ENCODE measurements at places on chromosomes 5 and 9. TPM values are rescaled to one million over a fixed set of nuclear protein-coding genes. Genes with fewer than 3 reads are reported as not detected.

Gene GARIN3
- total RNA-seq = not detected

Gene APBA1
- total RNA-seq = 2.4 TPM

Gene PTGES2
- 69.9 TPM for total RNA-seq

Gene VCAN
- 563 TPM for total RNA-seq

Gene TICAM2
- total RNA-seq = 1.8 TPM

Data from naive thymus-derived CD4-positive, alpha-beta T cell (primary cell).